ENCODE measurements at places on chromosomes 3 and 15.

DNA sequence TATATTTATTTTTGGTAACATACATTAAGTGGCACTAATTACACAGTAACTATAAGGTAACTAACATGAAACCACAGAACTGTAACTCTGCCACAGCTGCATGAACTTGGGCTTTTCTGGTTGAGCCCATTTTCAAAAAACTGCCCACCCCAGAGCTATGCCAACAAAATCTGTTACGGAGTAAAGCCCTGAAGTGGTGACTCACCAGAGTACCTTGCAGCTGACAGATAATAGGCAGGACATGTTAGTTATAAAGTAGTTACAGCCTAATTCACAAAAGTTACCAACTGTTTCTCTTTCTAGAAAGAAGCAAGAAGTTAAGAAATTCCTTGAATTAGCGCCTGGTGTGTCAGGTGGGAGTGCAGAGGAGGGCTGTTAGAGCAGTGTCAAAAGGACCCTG is 1.5 kb upstream of the GPX1 start:
- no peak for DNase-seq

GRCh38 chr3:14214764-14215163 is 36.1 kb downstream of the LSM3 start:
- DNase-seq: no peak

GRCh38 chr3:62562017-62562416 is 188.7 kb upstream of the FEZF2 start:
- DNase-seq: no peak

DNA sequence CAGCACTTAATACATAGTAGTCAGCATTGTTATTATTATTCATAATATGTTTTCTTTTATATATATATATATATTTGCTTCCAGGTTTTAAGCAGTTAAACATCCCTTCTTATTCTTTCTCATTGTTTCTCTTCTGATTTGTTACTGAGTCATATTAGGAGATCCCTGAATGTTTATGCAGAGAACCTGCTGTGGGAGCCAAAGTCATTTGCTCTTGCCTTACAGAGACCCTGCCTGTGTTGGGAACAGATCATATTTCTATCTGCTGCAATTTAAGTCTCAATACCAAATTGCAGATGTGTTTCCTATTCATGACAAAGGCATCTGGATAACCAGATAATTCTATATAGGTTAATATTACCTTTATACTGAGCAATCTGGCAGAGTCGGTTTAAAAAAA is 323.0 kb upstream of the UMPS start:
- DNase-seq: no peak

DNA sequence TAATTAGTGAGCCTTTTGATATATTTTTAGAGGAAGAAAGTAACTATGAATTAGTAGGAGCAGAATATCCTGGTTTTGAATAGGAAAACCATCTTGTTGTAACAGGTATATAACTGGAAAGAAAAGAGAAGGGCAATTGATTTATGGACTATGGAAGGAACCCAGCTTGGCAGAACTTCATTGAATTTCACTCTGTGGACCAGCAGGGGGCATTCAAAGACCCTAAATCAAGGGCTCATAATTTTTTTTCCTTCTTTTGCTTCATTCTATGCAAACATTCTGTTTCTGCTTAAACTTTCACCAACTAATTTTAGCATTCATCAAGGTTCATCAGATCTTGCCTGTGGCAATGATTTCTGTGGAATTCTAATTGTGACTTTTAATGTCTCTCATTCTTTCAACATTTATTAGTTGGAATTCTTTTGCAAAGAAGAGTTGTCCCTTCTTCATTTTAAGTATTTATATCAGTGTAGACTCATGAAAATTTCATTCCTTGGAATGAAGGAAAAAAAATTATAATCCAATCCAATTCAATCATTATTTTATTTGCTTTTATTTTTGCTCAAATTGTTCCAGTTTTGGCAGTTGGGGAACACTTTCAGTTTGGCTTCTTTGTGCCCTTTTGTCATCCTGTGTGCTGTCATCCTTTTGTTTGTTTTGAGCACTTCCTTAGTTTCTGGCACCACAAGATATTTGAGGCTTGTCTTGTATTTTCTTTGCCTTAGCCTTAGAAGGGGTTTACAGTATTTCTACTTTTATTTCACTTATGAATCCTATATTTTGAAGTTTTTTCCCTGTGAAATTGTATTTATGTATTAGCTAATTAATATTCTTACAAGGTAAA is 30.4 kb downstream of the NXPE3 start:
- no peak for DNase-seq

- no peak for DNase-seq
Measured at GRCh38 chr3:143975554-143976152, 4.0 kb downstream of the DIPK2A start.

DNA sequence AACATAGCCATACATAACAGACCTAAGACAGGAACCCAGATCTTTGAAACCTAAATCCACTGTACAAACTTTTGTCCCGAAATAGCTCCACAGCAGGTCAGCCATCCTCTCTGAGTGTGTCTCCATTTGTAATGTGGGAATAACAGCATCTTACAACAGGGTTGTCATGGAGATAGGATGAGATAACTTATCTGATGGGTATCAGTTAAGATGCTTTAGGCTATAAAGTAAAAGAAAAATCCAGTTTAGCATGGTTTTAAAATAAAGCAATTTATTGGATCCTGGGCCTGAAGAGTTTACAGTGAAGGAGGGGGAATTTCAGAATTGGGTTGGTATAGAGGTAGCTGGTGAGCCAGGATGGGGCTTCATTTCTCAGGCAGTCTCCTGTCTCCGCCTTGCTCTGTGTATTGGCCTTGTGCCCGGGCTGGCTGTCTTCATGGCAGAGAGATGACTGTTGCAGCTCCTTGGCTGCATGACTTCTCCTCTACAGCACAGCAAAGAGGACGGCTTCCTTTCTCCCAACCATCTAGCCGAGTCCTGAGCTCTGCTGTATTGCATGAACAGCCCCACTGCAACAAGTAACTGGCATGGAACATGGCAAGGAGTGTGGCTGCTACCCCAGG is 131.9 kb upstream of the PROK2 start:
- no peak for DNase-seq

GRCh38 chr3:7682822-7683229 is 818.8 kb upstream of the LMCD1 start:
- DNase-seq: no peak

DNA sequence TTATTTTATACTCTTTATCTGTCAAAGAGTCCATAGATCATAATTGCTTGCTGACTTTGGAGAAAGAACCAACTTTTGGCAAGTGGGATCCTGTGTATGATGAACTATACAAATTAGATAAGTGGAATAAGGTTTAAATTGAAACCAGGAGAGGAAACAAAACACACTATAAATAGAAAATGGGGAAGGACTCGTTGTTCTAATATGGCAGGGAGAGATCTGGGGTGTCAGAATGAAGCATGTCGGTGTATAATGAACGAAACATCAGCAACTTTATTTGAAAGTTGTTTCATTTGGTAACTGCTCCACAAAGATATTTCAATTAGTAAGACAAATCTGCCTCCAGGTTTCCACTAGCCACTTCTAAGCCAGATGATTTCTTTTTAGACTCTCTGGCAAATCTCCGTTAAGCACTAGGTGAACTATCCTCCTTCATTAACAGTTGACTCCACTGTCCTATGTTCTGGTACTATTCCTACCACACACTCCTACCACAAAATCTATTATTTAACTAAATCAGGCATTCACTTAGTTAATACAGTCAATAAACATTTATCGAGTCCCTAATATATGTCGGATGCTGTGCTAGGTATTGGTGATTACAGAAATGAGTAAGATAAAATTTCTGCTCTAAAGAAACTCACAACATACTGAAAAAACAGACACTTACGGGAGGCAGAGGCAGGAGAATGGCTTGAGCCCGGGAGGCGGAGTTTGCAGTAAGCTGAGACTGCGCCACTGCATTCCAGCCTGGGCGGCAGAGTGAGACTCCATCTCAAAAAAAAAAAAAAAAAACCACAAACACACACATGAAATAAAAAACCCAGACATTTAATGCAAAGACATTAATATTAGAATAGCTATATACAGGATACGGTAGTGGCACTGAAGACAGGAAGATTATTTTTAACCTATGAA is 20.1 kb downstream of the SLC15A2 start:
- no peak for DNase-seq

- no peak for DNase-seq
Measured at GRCh38 chr3:61570813-61571212, 9.4 kb downstream of the PTPRG start.

Data from activated effector memory CD4-positive, alpha-beta T cell treated with Interleukin-2 at 50 U/mL for 16 hours (primary cell).